ENCODE measurements at places on chromosomes 6 and 20. TPM values are rescaled to one million over a fixed set of nuclear protein-coding genes. Genes with fewer than 3 reads are reported as not detected.

DNA sequence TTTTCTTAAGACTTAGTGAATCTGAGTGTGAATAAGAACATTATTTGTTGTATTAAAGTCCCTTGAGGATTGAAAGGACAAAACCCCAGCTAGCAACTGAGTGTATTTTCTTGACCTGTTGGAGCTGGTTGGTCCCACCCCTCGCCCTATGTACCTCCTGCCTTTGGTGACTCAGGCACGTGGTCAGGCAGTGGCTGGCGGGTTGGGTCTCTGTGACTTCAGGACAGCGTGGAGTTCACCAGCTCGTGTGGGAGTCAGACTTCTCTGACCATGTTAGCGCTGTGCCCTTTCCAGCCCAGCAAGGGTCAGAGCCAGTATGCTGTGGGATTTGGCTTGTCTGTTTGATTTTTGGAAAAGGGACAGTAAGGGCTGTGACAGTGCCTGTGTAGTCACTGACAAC lies 93.7 kb downstream of the SSR1 start:
- ATAC-seq, result peak; percentile 49

DNA sequence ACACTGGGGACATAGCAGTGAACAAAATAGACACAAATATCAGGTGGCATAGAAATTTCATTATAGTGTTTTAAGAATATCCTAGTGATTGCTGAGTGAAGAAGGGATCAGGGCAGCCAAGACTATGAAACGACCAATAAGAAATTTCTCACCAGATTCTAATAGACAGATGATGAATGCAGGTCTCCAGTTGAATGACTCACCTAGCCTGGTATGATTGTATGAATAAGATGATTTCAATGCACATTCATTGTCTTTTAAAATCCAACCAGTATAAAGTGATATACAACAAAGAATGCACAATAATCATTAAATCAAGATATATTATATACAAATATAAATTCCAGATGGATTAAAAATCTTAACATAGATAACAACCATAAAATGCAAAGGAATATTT lies 124.5 kb upstream of the TENT5A start:
- ATAC-seq, result no peak

- ATAC-seq, result no peak
These were observed 200.9 kb downstream of the BACH2 start for GRCh38 chr6:90095788-90096187.

DNA sequence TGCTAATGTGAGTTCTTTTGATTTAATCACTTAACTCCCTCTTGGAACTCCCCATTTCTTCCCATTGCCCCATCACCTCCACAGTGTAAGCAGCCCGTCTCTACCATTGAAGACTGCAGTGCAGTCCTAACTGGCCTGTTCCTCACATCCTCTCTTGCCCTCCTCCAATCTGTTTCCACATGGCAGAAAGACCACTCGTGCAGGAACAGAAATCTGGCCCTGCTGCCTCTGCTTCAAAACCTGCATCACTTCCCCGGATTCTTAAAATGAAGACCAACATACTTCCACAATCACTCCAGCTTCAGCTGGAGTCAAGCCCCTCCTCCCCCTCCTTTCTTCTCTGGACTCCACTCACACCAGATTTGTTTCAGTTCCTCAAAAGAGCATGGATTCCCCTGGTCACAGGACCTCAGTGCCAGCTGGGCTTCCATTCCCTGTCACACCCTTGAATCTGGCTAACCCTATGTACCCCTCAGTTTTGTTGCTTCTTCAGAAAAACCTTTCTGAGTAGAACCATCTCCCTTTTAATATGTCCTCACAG lies 802.3 kb downstream of the MAFB start:
- no peak for ATAC-seq

DNA sequence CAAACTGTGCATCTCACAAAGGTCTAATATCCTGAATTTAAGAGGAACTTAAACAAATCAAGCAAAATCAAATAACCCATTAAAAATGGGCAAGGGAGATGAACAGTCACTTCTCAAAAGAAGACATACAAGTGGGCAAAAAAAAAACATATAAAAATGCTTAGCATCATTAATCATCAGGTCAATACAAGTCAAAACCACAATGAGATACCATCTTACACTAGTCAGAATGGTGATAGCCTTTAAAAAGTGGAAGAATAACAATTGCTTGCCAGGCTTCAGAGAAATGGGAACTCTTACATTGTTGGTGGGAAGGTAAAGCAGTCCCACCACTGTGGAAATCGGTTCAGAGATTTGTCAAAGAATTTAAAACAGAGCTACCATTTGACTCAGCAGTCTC lies 646.7 kb upstream of the PTCHD4 start:
- ATAC-seq, result no peak

- ATAC-seq, result no peak
These were observed 24.4 kb downstream of the QKI start for GRCh38 chr6:163438940-163439335.

DNA sequence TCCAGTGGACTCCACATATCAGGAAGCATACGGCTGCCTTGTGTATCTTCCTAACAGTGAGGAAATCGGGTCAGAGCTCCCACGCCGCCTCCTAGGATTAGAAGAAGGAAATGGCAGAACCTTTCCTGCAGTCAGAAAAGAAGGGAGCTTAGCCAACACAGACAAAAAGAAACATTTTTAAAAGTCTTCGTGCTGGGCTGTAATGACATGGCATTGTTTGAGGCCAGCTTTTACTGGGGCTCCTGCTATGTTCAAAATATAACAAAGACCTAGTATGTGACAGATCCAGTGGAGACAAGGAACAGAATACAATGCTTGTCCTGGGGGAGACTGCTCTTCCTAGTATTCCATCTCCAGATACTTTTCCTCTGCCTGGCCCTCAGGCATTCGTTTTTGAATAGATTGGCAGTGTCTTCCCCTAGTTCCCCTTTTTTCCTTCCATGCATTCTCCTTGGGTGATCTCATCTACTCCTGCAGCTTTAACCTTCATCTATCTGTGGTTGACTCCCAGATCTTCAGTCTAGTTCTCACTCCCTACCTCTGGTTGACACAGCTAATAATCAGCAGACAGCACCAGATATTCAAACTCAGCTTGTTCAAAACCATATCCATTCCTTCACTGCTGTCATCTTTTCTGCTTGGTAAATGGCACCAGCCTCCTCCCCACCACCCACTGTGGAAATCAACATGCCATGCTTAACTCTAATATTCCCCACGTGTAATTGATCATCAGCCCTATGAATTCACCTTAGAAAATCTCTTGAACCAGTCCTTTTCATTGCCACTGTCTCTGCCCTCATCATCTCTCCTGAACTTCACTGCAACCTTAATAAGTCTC lies 94.5 kb upstream of the VSTM2L start:
- no peak for ATAC-seq

Gene PPARD
- total RNA-seq, result 3.3 TPM

Gene FAM184A
- 22.3 TPM for total RNA-seq

Gene MCHR2
- total RNA-seq, result not detected

Gene FAM83C
- not detected for total RNA-seq

Gene EPPIN
- total RNA-seq, result not detected

Gene LCA5
- total RNA-seq, result 12.2 TPM

Measured in motor neuron (in vitro differentiated cells).